IPS DF 6.9 (cell line): ENCODE measurements at places on chromosomes 2 and 18.

DNA sequence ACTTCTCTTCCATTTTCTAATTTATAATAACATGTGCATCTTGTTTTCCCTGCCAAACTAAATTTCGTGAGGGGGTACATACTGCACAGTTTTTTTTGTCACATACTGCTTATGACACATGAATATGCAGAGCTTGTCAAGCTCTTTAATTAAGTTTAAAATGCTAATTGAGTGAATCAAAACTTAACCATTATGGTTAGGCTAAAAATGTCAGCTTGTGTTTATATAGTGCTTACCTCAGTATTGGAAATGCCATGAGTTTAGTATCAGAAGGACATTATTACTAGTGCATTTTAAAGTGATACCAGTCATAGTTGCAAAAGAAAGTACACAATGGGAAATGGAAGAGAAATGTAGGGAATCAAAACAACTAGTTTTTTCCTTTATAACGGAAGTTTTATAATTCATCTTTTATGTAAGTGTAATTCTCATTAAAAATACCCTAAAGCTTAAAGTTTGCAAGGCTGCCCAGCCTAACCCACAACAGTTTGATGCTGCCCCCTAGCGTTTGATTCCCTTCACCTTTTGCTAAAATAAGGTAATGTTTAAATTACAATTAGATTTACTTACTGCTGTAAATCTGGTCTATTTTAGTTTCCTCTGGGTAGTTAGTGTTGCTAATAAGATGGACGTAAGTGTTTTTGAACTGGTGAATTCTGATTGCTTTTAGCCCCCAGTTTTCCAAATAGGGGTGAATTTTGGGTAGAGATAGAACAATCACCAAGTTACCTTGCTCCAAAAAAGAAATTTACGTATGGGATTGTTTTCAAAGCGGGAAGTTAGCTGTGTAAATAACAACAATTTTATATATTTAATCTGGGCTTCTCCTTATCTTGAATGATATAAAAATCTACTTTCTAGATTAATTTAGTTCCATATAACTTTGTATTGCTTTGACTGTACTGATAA lies 3.2 kb downstream of the SLC39A10 start:
- no peak for DNase-seq

DNA sequence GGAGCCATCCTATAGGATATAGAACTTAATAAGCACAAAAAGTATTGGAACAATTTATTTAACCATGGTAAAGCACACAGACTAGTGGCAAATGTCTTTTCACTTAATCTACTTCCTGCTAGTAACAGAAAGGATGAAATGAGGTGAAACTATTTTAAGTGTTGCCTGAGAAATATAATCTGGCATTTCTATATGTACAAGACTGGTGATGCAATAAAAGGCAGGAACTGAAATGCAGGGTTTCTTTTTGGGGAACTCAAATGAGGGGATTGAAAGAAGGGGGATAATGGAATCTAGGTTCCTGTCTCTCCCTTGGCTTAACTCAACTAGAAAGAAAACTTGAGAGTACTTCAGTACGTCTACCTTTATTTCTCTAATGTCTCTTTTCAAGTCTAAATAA lies 122.3 kb downstream of the MEMO1 start:
- no peak for DNase-seq

GRCh38 chr18:58544616-58545337 lies 84.1 kb downstream of the ALPK2 start:
- DNase-seq, result no peak

GRCh38 chr2:137886083-137886831 lies 78.0 kb upstream of the HNMT start:
- no peak for DNase-seq

GRCh38 chr2:241061275-241061674 lies 40.8 kb downstream of the MTERF4 start:
- DNase-seq, result no peak

- no peak for DNase-seq
These were observed 20.1 kb downstream of the CTLA4 start for GRCh38 chr2:203887677-203888076.

DNA sequence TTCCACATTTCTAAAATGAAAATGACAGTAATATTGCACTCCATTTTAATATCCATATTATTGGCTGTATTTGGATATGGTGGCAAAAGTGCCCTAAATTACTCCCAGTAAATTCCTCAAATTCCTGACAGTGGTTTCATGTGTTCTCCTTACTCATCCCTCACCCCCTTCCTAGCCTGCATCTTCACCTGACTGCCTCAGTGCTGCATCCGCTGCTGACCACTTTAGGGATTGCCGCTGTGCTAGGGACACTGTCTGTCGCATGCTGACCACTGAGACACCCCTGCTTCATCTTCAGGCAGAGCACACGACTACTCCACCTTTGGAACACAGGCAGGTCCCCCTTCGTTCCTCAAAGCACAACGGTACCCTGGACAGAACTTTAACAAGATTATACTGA lies 32.6 kb downstream of the DSEL start:
- DNase-seq, result no peak
